ENCODE measurements at places on chromosomes 2 and 18.
A peak's percentile ranks its signal among the peaks of the same experiment; 100 is the strongest.

GRCh38 chr2:234330902-234331301, 166.0 kb downstream of the ARL4C start:
- DNase-seq, result no peak

DNA sequence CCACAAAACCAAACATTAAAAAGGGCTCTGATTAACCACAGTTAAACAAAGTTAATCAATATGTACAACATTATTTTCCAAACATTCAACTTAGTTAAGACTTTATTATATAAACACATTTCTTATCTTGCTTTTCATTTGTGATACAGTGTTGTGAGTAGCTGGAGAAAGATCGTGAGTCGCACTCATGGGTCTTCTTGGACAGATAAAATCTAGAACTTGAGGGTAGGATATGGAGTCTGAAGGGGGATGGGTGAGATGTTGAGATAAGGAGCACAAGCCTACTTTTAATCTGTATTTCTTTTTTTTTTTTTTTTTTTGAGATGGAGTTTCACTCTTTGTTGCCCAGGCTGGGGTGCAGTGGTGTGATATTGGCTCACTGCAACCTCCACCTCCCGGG, 22.6 kb upstream of the TMEM214 start:
- no peak for DNase-seq

DNA sequence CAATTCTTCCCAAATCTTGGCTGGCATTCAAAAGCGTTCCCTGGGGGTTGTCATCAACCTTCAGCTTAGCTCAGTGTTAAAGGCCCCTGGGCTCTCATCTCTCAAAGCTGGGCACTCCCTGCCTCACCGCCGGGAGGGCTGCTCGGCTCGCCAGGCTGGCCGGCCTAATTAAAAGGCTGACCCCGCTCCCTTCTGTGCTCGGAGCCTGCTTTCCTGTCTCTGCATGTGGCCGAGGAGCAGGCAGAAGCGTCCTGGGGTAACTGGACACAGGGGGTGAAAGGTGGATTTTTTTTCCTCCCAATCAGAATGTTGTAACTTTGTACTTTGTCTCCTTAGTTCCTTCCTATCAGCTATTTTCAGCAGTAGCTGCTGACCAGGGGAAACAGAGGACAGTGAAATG, 231.1 kb downstream of the GBX2 start:
- no peak for DNase-seq

DNA sequence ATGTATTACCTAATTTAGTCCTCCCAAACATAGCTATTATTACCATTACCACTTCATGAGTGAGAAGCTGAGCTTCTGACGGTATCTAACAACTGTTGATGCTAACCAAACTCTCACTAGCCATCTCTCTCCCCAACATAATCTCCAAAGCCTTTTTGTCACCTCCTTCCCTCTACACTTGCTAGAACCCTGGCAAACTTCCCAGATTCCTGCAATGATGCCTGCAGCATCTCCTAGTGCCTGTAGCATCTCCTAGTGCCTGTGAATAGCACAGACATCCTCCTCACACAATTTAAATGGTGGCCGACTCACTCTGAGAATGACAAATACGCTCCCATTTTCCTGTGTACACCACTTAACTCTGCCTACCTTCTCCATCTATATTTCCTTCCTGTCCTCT, 126.7 kb downstream of the STK39 start:
- DNase-seq, result peak; percentile 29

- DNase-seq, result no peak
Observed at GRCh38 chr2:28433935-28434599, 41.4 kb downstream of the FOSL2 start.

DNA sequence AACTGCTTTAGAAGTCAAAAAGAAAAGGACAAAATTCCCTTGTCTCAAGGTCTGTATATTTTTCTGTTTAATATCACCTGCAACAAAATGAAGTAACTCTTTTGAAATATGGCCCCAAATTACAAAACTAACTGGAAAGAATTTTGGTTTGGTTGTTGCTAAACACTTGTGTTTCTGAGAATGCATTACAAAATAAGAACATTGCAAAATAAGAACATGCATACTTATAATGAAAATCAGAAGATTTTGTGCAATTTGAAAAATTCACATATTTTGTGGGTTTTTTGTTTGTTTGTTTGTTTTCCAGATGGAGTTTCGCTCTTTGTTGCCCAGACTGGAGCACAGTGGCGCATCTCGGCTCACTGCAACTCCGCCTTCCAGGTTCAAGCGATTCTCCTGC, 21.8 kb downstream of the NDUFB3 start:
- no peak for DNase-seq

DNA sequence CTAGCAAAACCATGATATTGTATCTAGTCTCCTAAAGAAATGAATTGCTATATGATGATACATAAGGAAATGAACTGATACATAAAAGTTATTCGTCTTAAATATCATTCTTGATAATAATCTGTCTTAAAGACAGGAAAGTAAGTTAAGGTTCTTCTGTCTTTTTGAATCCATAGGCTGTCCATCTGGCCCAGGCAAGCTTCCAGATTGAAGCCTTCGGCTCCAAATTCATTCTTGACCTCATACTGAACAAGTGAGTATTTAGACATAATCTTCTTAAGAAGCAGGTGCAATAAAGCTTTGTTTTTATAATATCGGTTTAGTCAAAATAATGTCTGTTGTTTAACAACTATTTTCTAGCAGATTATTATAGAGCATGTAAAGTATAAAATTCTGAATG, 37.7 kb downstream of the ADAM23 start:
- DNase-seq, result no peak

DNA sequence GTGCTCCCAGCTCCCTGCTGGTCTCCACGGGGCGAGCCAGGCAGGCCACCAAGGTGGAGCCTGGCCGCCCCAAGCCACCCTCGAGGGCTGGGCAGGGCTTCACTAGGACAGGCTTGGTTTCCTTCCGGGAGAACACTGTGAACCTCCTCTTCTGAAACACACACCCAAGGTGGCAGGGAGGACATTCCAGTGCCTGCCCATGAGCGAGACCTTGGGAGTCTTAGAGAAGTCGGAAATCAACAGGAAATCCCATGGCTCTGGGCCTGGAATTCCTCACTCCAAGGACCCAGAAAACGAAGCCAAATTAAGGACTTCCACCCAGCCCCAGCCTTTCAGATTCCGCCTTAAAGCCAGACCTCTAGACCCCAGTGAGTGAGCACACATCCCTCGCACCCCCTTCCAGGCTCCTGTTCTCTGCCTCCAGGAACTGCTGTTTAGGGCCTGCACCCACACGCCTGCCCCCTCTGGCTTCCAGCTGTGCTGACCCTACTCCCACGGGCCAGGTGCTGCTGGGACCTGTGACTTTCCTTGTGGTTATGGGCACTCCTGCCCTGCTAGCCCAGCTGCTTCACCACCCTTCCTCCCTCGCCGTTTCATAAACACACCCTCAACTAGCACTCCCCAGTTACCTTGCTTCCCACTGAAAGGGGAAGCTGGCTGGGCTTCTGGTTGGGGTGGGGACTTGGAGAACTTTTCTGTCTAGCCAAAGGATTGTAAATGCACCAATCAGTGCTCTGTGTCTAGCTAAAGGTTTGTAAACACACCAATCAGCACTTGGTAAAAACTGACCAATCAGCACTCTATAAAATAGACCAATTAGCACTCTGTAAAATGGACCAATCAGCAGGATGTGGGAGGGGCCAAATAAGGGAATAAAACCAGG, 13.7 kb downstream of the GPR17 start:
- no peak for DNase-seq

GRCh38 chr18:62784966-62785413, 69.6 kb downstream of the PHLPP1 start:
- peak; percentile 84 for DNase-seq

DNA sequence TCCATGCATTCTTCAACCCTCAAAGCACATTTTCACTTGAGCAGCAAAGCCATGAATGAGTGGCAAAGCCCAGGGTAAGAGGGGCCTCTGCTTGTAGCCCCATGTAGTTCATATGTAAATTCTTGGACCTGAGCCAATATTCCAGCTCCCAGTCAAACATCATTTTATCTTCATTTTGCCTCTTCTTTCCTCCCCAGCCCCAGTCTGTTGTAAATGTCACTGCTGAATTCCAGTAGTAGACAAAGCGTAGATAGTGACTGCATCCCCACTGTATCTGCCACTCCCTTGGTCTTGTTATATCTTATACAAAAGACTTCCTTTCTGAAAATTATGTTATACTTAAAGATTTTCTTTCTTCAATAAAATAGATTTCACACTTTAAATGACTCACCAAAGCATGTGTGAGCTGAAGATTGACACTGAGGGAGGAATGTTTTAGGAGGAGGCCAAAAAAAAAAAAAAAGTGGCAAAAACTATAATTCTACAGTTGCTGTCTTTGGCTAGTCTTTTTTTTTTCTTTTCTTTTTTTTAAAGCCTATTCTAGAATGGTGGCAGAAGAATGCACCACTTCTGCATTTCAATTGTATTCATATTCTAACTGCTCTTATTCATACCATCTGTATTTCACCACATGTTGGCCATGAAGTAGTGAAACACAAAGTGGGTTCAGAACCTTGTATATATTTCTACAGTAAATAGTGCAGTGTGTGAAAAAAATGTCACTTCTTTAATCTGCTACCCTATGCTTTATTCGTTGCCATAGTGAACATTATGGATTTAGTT, 306.1 kb downstream of the CPS1 start:
- DNase-seq, result no peak

DNA sequence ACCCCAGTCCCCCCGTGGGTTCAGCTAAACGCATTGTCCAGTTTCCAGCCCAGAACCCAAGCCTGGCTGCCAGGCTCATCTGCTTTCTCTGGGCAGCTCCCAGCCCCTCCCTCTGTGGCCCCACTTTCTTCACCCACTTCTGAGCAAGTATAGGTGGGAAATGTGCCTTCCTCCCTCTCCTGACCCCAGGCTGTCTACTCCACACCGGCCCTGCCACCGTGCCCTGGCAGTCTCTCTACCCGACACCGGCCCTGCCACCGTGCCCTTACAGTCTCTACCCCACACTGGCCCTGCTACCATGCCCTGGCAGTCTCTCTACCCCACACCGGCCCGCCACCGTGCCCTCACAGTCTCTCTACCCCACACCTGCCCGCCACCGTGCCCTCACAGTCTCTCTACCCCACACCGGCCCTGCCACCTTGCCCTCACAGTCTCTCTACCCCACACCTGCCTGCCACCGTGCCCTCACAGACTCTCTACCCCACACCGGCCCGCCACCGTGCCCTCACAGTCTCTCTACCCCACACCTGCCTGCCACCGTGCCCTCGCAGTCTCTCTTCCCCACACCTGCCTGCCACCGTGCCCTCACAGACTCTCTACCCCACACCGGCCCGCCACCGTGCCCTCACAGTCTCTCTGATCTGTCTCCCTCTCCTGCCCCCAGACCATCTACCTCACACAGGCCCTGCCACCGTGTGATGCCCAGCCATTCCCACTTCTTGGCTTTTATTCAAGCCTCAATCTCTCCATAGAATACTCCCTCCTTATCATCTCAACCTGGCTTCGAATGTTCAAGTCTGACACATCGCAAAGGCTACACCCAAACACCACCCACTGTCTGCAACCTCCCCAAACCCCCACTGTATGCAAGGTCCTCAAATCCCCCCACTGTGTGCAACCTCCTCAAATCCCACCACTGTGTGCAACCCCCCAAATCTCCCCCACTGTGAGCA, 108.9 kb downstream of the TPO start:
- no peak for DNase-seq

- DNase-seq, result no peak
Observed at GRCh38 chr2:54591551-54591950, 131.9 kb upstream of the EML6 start.

DNA sequence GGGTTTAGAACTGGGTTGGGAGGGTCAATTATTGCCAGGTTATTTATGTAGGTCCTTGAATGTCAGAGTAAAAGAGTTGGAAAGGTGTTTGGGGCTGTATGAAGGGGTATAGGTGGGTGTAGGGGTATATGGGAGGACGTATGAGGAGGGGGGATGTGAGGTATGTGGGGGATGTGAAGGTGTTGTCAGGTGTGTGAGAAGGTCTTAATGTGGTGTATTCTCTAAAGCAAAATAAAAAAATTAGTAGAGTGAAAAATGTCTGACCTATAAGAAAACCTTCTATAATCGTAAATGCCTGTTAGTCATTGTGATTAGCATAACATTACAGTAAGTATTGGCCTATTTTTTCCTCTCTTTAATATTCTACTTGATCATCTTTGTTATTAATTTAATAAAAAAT, 25.1 kb downstream of the ACVR2A start:
- DNase-seq, result no peak

DNA sequence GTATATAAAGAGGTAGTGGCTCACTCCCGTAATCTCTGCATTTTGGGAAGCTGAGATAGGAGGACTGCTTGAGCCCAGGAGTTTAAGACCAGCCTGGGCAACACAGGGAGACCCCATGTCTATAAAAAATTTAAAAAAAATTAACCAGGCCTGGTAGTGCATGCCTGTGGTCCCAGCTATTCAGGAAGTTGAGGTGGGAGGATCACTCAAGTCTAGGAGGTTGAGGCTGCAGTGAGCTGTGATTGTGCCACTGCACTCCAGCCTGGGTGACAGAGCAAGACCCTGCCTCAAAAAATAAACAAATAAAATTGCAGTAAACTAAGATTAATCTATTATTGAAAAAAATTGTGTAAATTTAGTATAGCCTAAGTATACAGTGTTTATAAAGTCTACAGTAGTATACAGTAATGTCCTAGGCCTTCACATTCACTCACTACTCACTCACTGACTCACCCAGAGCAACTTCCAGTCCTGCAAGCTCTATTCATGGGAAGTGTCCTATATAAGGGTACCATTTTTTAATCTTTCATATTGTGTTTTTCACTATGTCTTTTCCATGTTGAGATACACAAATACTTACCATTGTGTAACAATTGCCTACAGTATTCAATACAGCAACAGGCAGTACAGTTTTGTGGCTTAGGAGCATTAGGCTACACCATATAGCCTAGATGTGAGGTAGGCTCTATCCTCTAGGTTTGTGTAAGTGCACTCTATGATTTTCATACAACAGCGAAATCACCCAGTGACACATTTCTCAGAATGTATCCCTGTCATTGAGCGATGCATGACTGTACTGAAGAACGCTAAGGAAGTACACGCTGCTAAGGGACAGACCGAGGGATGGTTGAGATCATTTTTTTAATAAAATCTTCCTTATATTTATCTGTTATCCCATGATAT, 10.4 kb upstream of the MAP4K3 start:
- DNase-seq, result peak; percentile 24

DNA sequence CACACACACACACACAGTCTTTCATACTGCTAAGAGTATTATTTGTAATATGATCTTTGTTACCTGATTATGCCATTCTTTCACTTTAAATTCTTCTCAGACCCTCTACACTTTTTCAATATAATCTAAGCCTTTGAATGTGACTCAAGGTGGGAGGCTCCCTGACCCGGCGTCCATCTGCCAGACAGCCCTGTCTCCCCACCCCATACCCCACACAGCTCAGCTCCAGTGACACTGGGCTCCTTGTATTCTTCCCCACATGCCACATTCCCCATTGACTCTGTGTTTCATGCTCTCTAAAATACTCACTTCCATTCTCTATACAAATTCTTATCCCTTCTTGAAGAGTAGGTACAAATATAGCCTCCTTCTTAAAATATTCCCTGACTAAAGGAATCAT, 442.2 kb downstream of the TGIF1 start:
- no peak for DNase-seq

GRCh38 chr18:56645415-56646016, 5.6 kb upstream of the WDR7 start:
- DNase-seq, result no peak
